EL (cell line): ENCODE measurements at places on chromosomes 7 and 10.

DNA sequence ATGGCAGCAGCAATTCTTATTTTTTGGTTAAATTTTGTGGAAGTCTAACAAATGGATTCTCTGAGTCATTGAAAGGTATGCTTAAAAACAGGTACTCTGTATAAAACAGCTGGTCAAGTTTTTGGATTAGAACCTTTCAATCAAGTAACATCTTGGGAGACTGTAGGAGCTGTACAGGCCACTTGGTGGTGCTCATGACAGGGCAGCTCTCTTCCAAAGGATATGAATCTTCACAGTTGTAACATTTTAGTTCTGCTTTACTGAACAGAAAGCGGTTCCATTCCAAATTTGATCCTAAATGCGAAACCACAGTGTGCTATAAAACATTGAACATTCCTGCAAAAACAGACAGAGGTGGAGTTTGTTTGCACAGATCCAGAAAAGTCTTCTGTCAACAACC, 44.5 kb upstream of the AGR3 start:
- peak; percentile 56 for DNase-seq

DNA sequence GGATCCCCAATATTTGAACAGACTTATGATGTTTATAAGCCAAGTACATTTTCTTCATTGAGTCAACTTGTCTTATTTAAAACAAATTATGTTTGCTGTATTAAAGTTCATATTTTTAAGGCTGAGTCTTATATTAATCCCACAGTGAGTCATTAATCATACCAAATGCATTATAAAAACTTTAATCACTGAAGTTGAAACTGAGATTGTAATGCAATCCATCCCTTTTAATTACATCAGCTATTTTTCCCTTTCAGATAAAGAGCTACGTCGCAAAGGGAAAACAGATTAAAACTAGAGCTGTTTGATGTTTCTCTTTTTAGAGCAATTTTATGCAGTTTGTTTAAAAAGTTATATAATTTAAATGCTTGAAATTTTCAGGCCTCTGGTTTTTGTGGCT, 183.0 kb downstream of the ARID5B start:
- no peak for DNase-seq

- no peak for DNase-seq
These were observed 75.7 kb downstream of the C10orf105 start for GRCh38 chr10:71643904-71644303.

DNA sequence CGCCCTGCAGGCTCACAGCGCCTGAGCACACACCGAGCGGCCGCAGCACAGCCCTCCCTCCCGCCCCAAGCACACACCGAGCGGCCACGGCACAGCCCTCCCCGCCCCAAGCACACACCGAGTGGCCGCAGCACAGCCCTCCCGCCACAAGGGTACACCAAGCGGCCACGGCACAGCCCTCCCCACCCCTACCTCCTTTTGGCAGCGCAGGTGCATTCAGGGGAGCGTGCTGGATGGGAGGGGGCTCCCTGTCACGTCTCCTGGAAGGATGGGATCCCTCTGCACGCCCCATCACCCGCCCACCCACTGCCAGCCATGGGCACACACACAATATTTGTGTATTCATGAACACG, 482.6 kb downstream of the DNAJB6 start:
- DNase-seq = no peak

GRCh38 chr10:24502006-24502405, 221.7 kb downstream of the ARHGAP21 start:
- DNase-seq = no peak

DNA sequence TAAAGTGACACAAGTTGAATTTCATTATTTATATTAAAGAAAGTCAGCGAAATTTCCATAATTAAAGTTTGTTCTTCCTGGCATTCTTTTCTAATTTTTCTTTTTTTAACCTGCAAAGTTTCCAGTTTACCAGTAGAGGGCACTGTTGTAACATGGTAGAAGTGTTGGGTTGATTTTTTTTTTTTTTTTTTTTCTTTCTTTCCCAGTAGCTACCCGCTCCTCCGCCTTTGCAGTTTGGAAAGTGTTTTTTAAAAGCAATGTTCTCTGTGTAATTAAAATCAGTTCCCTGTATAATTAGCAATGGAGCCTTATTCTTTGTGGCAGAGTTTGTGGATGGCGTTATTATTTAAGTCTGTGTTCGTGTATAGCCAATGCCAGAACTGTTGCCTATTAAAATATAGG, 53.7 kb downstream of the TAF3 start:
- DNase-seq = peak; percentile 28

DNA sequence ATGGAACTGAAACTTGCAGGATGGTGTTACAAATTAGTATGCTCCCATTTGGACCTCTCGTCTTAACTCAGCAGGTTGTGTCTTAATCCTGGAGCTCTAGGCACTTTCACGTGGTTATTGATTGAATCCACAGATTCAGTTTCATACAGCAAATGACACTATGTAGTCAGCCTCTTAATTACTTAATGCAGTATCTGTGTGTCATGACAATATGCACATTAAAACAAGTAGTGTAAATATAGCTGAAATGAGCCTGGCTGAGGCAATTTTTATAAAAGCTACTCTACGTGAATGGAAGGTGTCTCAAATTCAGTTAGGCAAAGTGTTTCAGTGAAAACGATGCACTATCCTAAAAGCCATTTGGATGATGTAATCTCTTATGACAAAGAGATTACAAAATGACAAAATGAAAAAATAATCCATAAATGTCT, 86.8 kb downstream of the CD36 start:
- no peak for DNase-seq

DNA sequence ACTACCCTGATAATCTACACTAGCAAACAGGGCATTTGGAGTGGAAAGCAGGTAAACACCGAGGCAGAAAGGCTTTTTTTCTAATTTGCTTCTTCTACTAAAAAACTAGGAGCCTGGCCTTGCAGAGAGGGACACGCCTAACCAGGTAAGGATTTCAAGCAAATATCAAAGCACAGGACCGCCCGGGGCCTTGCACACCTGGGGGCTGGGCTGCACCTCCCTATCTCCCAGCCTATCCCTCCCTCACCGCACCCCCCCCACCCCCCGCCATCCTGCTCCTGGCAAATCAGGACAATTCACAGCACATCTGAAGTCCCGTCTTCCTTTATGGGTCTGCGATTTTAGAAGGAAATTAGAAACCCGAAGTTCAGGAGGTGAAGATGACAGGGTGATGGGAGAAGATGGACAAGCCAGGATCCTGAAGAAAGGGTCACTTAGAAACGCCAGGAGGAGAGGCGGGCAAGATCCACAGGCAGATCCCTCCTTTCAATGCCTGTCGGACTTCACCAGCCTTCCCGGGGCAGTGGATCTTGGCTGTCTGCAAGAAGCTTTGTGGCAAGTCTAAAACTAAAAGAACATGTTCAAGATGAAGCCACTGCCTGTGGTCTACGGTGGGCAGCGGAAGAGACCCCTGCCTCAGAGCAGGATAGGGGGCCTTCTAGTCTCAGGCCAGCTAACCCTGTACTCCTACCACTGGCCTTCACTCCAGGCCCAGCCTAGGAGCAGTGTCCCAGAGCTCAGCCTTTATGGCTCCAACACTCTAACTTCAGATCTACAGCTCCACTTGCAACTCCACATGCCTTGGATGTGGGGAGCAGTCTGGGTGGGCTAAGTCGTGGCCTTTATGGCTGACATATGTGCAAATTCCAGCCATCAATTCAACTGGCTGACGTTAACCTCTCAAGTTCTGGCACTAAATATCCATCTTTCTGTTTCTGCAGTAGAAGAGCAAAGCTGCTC, 43.9 kb downstream of the TNS3 start:
- no peak for DNase-seq

GRCh38 chr10:71590781-71591350, 128.7 kb downstream of the C10orf105 start:
- DNase-seq = no peak

GRCh38 chr7:105708763-105709080, 127.4 kb upstream of the EFCAB10 start:
- DNase-seq = no peak

GRCh38 chr7:99024066-99024465, 119.8 kb downstream of the SMURF1 start:
- no peak for DNase-seq

DNA sequence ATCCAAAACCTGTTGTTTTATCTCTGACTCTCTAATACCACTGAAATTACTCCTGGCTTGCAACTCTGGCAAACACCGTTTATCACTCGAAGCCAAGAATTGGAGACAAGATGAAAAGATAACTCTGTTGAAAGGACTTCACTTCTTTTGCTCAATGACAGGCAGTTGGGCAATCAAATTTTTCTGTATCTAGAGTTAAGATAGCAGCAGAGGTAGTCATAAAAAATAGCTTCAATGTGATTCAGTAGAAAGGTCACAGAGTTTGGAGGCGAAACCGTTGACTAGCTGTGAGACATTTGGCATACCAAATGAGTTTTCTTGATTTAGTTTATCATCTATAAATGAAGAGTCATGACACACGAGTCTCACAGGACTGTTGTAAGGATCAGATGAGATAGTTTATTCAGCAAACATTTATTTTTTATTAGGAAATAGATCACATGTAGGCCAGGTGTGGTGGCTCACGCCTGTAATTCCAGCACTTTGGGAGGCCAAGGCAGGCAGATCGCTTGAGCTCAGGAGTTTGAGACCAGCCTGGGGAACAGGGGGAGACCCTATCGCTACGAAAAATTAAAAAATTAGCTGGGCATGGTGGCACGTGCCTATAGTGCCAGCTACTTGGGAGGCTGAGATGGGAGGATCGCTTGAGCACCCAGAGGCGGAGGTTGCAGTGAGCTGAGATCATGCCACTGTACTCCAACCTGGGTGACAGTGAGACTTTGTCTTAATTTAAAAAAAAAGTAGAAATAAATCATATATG, 23.6 kb downstream of the AKR1B1 start:
- peak; percentile 69 for DNase-seq

DNA sequence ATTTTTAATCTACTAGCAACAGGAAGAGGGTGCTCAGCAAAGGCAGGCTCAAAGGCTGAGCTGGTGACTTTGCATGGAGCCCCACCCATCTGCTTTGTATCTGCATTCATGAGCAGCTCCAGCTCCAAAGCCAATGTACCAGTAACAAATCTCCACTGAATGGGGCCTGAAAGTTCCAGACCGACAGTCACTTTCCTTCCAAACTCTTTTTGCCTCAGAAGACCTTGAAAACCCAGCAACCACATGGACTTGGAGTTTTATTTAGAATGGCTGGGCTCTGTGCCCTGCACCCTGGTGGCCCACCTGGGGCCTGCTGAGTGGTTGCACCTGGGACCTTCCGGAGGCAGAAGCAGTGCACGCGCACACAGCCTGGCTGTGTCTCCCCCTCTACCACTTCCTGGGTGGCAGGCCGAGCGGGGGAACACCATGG, 195.0 kb upstream of the PLXNA4 start:
- no peak for DNase-seq

DNA sequence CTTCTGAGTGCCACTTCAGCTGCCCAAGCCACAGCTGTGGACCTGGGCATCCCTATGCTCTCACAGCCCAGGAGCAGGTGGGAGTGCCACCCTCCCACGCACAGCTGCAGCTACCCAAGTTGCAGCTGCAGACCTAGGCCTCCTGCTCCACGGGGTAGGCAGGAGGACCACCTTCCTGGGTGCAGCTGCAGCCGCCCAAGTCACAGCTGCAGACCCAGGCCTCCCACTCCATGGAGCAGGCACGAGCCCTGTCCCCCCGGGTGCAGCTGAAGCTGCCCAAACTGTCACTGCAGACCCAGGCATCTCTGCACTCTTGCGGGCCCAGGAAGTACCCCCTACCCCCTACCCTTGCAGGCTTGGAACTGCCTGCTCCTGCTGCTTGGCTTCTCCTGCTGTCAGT, 260.2 kb downstream of the XPNPEP1 start:
- DNase-seq = no peak

- no peak for DNase-seq
These were observed 13.6 kb downstream of the PON2 start for GRCh38 chr7:95421000-95421846.

GRCh38 chr7:136687693-136688322, 180.6 kb upstream of the CHRM2 start:
- DNase-seq = peak; percentile 37

GRCh38 chr7:121669144-121669543, 203.8 kb upstream of the PTPRZ1 start:
- no peak for DNase-seq

DNA sequence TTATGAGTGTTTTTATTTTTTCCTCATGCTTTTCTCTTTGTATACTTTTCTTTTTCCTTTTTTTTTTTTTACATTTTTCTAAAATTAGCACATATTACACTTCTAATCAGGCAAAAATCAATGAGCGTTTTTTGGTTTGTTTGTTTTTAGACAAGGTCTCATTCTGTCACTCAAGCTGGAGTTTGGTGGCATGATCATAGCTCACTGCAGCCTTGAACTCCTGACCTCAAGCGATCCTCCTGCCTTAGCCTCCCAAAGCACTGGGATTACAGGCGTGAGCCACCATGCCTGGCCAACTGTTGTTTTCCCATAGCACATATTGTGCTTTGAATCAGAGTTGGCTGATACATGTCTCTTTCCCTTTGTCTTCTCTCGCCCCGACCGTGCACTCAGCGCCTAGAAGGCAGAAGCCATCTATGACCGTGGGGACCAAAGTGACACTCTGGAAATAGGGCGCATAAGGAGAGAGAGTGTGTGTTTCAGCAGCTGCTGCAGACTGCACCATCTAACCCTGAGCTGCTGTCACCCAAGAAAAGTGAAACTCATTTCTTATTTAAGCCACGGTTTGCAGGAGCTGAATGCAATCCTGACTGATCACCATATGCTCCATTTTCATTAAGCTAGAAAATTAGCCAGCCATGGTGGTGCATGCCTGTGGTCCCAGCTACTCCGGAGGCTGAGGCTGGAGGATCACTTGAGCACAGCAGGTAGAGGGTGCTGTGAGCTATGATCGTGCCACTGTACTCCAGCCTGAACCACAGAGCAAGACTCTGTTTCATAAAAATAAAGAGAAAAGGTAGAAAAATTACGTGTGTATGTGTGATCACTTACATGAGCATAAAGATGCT, 41.4 kb upstream of the GTF2I start:
- DNase-seq = no peak

DNA sequence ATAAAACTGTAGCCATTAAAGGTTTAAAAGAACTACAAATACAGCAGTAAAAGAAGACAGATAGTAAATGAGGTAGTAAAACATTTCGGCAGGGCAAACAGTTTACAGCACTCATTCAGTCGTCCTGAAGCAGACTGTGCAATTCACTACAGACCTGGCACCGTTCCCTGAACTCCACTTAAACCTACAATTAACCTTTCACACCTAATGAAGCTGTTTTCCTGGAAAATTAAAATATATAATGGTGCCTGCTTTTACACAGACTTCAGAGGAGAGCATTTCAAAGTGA, 335.3 kb downstream of the GFRA1 start:
- DNase-seq = no peak

DNA sequence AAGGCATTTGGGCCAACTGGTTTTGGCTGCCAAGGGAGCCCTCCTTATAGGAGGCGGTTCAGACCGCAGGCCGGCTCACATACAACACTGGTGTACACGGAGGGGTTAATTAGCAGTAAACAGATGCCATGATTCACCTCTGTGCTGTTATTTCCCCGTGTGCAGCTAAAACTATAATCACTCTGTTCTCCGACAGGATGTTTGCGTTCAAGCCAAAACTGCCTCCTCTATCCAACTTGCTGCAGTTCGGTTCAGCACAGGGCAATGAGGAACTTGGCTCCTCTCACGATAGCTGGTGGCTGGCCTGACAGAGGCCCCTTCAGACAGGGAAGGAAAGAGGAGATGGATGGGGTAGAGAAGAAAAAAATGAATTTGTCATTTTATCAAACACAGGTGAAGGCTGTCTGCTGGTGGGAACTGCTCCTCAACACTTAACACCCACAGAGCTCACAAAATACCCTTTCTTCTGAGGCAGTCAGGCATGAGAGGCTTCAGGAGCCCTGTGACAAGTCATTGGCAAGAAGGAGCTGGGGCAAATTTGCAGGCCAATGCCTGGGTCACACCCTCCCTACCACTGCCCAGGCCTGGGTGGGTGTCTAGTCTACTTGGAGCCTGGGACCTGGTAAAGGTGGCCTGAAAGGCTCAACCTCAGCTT, 24.0 kb downstream of the KCNMA1 start:
- DNase-seq = no peak
